ENCODE measurements at places on chromosomes 2 and 18. TPM values are rescaled to one million over a fixed set of nuclear protein-coding genes. Genes with fewer than 3 reads are reported as not detected.
A peak's percentile ranks its signal among the peaks of the same experiment; 100 is the strongest.

GRCh38 chr2:56134861-56135260 lies 48.9 kb upstream of the CCDC85A start:
- no peaks in the 10 kb centered on the region for H3K4me1 ChIP-seq
- no peaks in the 10 kb centered on the region for H3K27me3 ChIP-seq
- no peak overlapping the region for H3K4me3 ChIP-seq
- H3K36me3 ChIP-seq, result no peaks in the 10 kb centered on the region
- no peak overlapping the region for H3K27ac ChIP-seq
- no peak for DNase-seq

- no peak overlapping the region for H3K4me3 ChIP-seq
- DNase-seq, result no peak
- peaks cover 12% of the 10 kb centered on the region for H3K4me1 ChIP-seq
These were observed 3.8 kb upstream of the ADRA2B start for GRCh38 chr2:96120091-96120720.

PROC gene
- total RNA-seq, result not detected

TUBA4A gene
- total RNA-seq, result 0.45 TPM

THUMPD2 gene
- total RNA-seq, result 16.1 TPM

TANK gene
- 106 TPM for total RNA-seq

CYBRD1 gene
- total RNA-seq, result 49.7 TPM

DNA sequence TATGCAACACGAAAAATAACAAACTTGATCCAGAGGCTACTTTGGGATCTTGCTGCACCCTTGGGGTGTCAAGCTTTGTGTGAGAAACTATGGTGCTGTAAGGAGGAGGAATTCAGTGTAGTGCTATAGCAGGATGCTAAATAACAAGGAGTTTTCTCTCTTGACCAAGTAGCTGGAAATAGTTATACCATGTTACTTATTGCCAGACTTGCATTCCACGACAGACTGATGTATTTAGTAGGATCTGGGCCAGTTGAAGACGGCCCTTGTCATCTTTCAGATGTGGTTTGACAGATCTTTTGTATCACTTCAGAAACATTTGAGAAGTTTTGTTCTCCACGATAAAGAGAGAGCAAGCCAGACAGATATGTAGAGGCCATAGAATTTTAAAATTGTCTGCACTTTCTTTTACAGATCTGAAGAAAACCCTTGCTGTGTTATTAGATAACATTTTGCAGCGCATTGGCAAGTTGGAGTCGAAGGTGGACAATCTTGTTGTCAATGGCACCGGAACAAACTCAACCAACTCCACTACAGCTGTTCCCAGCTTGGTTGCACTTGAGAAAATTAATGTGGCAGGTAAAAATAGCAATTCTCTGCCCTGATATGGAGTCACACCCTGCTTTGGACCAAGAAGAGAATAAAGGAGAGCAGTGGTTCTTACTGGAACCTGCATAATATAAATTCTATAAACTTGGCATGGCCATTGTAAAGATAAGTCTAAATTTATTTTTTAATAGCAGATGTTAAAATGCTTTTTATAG lies 16.3 kb downstream of the MGAT5 start:
- H3K36me3 ChIP-seq, result no peaks in the 10 kb centered on the region
- no peak for DNase-seq
- H3K27ac ChIP-seq, result no peak overlapping the region
- no peak overlapping the region for H3K4me3 ChIP-seq
- no peaks in the 10 kb centered on the region for H3K4me1 ChIP-seq
- H3K27me3 ChIP-seq, result 0 out of 2 replicates have a peak, but pooled peaks cover 3% of the 10 kb centered on the region

- no peak overlapping the region for H3K4me3 ChIP-seq
- H3K36me3 ChIP-seq, result peaks cover 10% of the 10 kb centered on the region
- no peaks in the 10 kb centered on the region for H3K27me3 ChIP-seq
- no peak overlapping the region for H3K27ac ChIP-seq
- no peak for DNase-seq
These were observed 24.9 kb downstream of the HADHB start for GRCh38 chr2:26269571-26270158.

DNA sequence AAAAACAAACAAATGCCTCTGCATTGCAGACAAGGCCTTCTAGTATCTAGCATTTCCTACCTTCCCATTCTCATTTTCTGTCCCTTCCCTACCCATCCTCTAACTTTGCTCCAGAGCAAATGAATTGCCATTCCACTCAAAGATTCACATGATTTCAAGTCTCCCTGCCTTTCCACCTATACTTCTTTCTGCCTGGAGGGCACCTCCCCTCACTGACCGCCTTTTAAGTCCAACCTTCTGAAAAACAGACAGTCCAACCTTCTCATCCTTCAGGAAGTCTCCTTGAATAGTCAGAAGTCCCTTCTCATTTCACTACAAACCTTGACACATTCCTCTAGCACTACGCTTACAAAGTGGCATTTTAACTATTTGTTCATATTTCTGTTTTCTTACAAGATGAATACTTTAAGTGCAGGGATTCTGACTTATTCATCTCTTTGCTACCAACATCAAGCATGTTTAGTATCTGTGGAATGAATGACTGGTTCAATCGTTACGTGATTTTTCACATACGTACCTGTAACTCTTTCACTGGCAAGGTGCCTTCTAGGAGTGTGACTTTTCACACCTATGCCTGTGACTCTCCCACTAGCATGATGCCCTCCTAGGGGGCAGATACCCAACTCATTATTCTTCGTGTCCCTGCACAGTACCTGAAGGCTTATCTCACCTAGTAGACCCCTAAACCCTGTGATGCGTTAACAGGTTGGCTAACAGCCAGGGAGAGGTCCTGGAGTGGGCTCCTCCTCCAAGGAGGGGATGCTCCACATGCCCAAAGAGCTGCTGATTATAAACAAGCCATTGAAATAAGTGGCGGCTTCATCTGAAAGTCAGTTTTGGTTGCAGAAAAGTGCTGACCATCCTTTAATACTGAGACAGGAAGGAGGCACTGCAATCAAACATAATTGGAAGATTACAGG lies 356.2 kb downstream of the MYCN start:
- no peak overlapping the region for H3K4me3 ChIP-seq
- DNase-seq, result peak; percentile 13
- no peaks in the 10 kb centered on the region for H3K27me3 ChIP-seq
- H3K36me3 ChIP-seq, result no peaks in the 10 kb centered on the region
- H3K4me1 ChIP-seq, result no peaks in the 10 kb centered on the region

- H3K4me3 ChIP-seq, result no peak overlapping the region
- peak; percentile 7 for DNase-seq
- peaks cover 58% of the 10 kb centered on the region for H3K4me1 ChIP-seq
- H3K27ac ChIP-seq, result no peak overlapping the region
These were observed 88.2 kb downstream of the MTCL1 start for GRCh38 chr18:8793445-8794155.

- no peak overlapping the region for H3K27ac ChIP-seq
- H3K27me3 ChIP-seq, result no peaks in the 10 kb centered on the region
- H3K4me3 ChIP-seq, result no peak overlapping the region
- 0 out of 2 replicates have a peak, but pooled peaks cover 3% of the 10 kb centered on the region for H3K4me1 ChIP-seq
- no peak for DNase-seq
- no peaks in the 10 kb centered on the region for H3K36me3 ChIP-seq
These were observed 8.0 kb upstream of the ACYP2 start for GRCh38 chr2:54107455-54107764.

SIX3 gene
- total RNA-seq, result not detected

DNA sequence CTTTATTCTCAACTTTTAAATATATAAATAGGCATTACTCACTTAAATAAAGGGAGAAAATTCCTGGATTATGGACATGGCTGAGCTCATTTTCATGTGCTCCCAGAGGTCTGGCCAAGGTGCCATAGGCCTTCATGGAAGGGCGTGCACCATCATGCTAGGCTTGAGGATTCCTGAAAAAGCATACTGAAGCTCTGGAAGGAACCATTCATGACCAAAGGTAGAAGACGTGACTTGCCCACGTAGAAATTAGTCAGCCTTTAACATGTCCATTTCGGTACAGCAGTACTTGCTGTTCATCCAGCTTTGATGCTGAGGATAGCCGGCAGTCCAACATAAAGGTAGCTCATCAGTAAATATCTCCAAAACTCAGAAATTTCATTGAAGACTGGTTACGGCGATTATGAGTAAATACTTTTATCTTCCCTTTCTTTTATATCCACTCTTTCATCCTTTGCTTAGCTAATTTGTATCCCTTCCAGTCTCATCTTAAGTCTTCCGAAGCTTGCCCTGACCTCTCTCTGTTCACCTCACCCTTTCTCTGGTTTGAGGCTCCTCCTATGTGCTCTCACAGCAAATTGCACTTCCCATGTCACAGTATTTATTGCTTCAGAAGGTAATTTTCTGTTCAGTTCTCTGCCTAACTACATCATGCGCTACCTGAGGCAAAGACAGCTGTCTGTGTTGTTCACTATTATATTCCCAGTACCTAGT lies 32.3 kb upstream of the ASNSD1 start:
- H3K27me3 ChIP-seq, result no peaks in the 10 kb centered on the region
- no peak overlapping the region for H3K27ac ChIP-seq
- peaks cover 5% of the 10 kb centered on the region for H3K4me1 ChIP-seq
- DNase-seq, result no peak

DNA sequence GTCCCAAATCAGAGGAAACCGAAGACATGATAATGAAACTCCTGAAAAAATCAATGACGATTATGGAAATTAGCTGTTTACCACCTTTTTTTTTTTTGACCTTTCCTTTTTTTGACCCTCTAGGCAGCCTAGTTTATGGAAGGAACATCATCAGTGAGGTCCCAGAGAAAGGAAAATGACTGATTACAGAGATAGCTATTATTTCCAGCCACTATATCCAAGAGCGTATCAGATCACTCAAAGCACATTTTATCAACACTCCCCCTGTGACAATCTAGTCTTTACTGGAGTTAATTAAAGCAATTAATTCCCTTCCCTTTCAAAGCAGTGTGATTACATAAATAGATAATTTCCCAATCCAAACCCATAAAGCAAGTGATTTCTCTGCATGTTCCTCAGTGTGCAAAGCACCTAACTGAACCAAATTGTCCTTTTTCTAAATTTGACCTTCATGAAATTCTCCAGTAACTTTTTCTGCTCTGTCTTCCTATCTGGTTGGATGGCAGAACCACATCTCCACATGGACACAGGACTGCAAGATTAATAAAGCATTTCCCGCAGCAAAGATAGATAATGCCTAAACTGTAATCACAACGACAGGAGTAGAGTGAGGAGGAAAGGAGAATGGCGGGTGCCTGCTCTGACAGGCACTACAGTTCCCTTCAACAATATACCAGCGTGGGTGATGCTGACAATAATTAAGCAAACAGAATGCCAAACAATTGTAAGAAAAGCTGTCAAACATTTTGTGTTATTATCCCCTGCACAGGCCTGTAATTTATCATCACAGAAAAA lies 194.4 kb downstream of the SLC8A1 start:
- H3K4me3 ChIP-seq, result no peak overlapping the region
- H3K27me3 ChIP-seq, result no peaks in the 10 kb centered on the region
- no peak for DNase-seq
- no peak overlapping the region for H3K27ac ChIP-seq
- H3K36me3 ChIP-seq, result no peaks in the 10 kb centered on the region

DNA sequence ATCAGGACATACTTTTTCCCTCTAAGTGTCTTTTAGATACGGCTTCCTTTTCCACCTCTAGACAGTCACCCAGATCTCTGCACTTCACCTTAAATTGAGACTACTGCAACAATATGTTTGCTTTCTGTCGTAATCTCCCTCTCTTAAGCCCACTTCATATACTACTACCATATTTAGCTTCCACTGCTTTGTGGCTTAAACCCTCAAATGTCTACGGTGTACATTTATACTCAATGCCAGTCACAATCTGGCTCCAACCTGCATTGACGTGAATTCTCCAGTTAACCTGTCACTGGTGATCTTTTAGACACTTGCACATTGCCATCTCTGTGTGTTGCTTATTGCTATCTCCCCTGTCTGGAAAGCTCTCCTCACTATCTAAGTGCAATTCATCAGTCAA lies 56.4 kb downstream of the ICOS start:
- no peaks in the 10 kb centered on the region for H3K4me1 ChIP-seq
- no peaks in the 10 kb centered on the region for H3K36me3 ChIP-seq
- H3K27me3 ChIP-seq, result peaks cover 9% of the 10 kb centered on the region
- no peak overlapping the region for H3K4me3 ChIP-seq
- DNase-seq, result no peak
- no peak overlapping the region for H3K27ac ChIP-seq

CHST9 gene
- not detected for total RNA-seq

DNA sequence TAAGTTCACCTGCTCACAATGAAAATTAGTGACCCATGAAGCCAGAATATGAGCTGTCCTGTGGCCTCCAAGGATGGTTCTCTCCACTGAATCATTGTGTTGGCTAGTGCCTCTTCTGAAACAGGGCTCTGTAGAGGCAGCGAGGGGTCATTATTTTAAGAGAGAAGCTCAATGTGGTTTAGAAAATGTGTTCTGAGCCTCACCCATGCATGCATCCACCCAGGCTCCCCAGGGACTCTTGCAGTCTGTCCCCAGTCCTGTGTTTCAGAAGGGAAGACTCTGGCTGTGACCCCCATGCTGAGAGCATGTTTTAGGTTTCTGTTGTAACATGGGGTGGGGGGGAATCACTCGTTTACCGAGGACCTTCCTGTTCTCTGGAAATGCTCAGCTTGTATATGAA lies 135.2 kb downstream of the RNF144A start:
- H3K36me3 ChIP-seq, result no peaks in the 10 kb centered on the region
- DNase-seq, result no peak
- no peak overlapping the region for H3K4me3 ChIP-seq
- H3K27me3 ChIP-seq, result no peaks in the 10 kb centered on the region

NDUFV2 gene
- 160 TPM for total RNA-seq

DNA sequence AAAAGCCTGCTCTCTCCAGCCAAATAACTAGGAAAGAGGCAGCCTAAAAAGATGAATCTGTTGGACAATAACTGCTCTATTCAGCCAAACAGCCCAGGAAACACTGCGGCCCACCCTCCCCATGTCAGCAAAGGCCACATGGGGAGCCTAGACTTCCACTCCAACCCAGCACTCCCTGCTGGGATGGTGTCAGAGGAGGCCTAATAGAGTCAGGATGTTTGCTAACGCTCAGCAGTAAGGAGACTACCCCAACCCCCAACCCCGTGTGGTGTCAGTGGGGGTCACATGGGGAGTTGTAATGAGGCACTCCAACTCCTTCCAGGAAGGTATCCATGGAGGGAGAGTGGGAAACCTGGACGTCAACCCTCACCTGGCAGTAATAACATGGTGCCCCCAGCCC lies 41.6 kb downstream of the ZBTB7C start:
- H3K4me1 ChIP-seq, result no peaks in the 10 kb centered on the region
- no peak overlapping the region for H3K27ac ChIP-seq
- H3K36me3 ChIP-seq, result no peaks in the 10 kb centered on the region
- 0 out of 2 replicates have a peak, but pooled peaks cover 2% of the 10 kb centered on the region for H3K27me3 ChIP-seq
- no peak for DNase-seq
- no peak overlapping the region for H3K4me3 ChIP-seq

- no peak overlapping the region for H3K27ac ChIP-seq
- no peaks in the 10 kb centered on the region for H3K27me3 ChIP-seq
- H3K4me1 ChIP-seq, result peaks cover 39% of the 10 kb centered on the region
- no peak for DNase-seq
- H3K4me3 ChIP-seq, result no peak overlapping the region
These were observed 2.4 kb upstream of the PROC start for GRCh38 chr2:127415593-127416505.
